ENCODE measurements at places on chromosomes 5 and 9.

- no peak for DNase-seq
Observed at GRCh38 chr9:126057121-126057825, 269.4 kb upstream of the MVB12B start.

- DNase-seq, result no peak
Observed at GRCh38 chr9:82115331-82115730, 126.8 kb downstream of the SPATA31D1 start.

GRCh38 chr5:172748341-172748843, 22.6 kb downstream of the DUSP1 start:
- no peak for DNase-seq

DNA sequence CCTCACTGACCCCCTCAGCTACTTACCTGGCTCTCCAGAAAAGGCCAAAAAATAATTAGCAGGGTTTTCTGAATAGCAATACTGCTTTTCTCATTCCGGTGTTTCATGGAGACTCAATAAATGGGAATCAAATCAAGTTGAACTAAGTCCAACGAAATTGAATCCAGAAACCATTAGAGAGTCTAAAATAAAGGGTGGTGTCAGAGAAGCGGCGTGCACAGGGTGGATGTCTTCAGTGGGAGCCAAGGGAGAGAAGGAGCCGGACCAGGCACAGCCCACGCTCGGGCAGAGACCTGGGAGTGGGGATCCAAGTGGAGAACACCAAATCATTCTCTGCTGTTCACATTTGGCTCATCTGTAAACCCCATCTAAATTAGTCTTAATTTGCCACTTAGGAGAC, 40.2 kb upstream of the WWC1 start:
- no peak for DNase-seq

- no peak for DNase-seq
Observed at GRCh38 chr5:45454114-45454513, 242.1 kb downstream of the HCN1 start.

GRCh38 chr5:35230038-35230611, at the start of gene PRLR:
Gene PRLR, minus strand, starts transcription at chr5:35230487. Its CDS starts 140,867 bp downstream, at chr5:35089620.
- no peak for DNase-seq

DNA sequence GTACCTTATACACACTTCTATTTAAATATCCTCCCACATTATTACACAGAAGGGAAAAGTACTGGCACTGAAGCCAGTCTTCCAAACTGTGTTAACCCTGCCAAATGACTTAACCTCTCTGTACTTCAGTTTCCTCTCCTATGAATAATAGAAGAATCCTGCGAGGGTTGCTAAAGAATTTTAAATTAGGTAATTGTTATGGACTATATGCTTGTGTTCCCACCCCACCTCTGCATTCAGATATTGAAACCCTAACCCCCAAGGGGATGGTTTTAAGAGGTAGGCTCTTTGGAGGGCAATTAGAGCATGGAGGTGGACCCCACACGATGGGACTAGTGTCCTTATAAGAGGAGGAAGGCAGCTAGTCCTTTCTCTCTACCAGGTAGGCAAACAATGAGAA, 72.7 kb downstream of the TTLL11 start:
- DNase-seq, result no peak

DNA sequence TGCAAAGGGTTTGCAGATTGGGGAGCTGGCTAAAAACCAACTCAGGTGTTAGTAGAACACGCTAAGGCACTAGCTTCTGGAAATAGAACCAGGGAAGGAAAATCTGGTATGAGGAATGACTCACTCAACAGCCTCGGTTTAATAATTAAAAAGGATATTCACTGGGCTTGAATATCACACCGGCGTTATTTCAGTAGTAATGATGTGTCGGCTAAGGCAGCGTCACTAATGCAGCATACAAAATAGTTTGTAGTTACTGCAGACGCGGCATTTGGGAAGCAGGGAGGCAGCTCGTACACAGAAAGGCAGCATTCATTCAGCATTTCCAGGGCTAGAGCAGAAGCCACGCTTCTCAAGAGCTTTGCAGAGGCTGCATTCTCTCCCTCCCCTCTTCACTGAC, 1.7 kb downstream of the ADRA1B start:
- DNase-seq, result no peak

DNA sequence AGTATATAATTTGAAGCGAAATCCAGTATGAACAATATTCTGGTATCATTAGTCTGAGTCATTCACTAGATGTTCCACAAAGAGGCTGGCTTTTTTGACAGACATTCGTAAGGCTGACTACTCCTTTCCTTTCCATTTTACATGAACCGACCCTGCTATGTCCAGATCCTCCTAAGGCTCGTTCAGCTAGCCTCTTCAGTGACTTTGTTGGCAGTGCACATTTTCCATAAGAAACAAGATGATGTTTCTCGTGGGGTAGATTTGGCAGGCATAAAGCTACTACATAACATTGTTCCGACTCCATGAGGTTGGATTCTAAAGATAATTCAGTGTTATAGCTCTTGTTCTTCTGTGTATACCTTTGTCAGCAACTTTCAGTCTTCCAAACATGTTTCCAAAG, 49.0 kb downstream of the ZNF462 start:
- DNase-seq, result no peak

DNA sequence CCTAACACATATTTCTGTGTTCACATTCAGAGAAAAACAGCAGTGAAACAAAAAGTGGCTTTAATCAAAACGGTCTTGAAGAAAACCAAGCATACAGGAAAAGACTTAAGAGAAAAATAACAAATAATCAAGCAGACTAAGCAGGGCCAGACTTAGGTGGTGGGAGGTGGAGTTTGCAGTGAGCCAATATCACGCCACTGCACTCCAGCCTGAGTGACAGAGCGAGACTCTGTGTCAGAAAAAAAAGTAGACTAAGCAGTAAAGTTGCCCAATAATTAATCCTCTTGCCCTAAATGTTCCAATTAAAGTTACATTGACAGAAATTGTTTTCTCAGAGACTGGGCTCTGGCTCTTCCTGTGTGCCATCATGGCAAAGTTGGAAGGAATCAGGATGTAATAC, 26.6 kb upstream of the GLDC start:
- no peak for DNase-seq

- no peak for DNase-seq
Observed at GRCh38 chr5:59360130-59360555, 533.4 kb downstream of the PDE4D start.

DNA sequence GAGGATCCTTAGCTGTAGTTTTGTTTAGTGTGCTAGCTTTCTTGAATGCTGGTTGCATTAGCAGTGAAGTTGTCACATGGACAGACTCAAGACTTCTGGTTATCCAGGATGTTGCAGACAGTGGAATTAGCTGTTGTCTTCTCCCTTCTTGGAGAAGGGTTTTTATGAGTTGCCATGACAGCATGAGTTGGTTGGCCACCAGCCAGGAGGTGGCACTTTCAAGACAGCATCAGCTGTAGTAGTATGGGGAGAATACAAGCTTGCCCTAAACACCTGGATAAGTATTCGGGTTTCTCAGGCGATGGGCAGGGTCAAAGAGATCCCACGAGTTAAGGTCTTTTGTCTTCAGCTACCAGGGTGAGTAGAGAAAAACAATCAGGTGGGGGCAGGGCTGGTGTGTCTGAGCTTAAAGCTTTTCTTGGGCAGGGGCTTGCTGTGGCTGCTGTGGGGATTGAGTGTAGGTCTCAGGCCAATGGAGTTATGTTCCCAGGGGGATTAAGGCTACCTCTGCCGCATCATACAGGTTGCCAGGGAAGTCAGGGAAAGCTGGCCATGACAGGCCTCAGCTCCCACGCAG, 7.7 kb upstream of the C5orf47 start:
- DNase-seq, result no peak

- DNase-seq, result no peak
Observed at GRCh38 chr5:2565147-2565546, 186.3 kb downstream of the IRX2 start.

- DNase-seq, result peak; percentile 93
Observed at GRCh38 chr5:108748401-108749127, 867 bp downstream of the FER start.

DNA sequence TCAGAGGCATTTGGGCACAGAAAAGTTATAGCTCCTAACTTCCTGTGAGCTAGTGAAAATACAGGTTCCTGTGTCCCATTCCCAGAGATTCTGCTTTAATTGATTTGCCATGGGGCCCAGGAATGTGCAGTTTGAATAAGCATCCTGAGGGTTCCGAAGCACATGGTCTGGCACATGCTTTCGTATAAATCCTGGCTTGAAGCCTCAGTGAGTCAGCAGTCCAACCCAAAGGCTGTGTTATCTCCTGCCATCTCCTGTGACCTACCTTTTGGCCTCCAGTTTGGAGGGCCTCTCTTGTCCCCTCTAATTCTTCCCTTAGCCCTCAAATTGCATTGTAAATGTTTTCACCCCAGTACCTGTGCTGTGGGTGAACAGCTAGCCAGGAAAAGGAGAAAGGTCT, 183.8 kb downstream of the NR3C1 start:
- DNase-seq, result no peak

GRCh38 chr9:35842020-35842745, 13.2 kb downstream of the TMEM8B start:
- DNase-seq, result no peak

GRCh38 chr9:121609822-121610637, 41.4 kb upstream of the DAB2IP start:
- no peak for DNase-seq

GRCh38 chr9:2621722-2622460, at the start of gene VLDLR:
Gene VLDLR, plus strand, starts transcription at chr9:2621787. Its CDS starts 403 bp downstream, at chr9:2622190.
- DNase-seq, result no peak

DNA sequence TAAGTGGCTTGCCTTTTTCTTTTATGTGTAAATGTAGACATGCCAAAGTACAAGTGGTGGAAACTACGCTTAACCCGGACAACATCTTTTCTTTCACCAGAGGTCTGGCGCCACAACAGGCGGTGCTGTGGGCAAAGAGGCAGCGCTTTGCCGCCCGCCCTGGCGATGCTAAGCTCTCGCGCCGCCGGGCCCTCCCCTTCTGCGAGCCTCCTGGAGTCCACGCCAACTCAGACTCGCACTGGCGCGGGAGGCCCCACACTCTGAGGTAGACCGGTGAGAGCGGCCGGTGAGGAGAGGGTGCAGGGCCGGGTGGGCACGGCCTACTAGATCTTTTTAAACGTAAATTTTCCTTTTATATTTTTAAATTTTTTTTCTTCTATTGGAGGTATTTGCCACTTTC, 2253.1 kb upstream of the C9orf72 start:
- no peak for DNase-seq

DNA sequence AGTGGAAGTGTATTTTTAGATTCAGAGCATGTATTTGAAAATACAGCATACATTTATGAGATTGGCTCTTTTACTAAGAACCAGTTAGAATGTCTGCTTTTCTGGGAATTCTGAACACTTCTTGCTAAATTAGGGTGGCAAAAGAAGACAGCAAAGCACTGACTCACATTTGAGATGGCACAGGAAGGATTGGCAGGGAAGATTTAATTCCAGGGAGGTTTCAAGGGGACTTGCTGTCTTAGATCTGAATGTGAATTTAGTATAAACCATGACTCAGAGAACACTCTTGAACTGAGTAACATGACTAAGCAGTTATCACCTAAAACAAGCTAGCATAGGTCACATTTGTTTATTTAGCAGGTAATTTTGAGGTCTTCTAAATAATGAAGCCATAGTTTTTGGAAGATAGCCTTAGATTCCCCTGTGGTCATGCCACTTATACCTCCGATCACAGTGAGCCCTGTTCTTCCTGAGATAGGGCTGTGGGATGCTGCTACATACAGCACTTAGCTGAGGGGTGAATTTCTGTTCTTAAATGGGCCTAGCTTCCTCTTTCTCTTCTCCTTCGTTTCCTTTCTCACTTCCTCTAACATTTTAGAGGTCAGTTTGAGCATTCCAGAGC, 173.8 kb downstream of the PCSK1 start:
- DNase-seq, result no peak

DNA sequence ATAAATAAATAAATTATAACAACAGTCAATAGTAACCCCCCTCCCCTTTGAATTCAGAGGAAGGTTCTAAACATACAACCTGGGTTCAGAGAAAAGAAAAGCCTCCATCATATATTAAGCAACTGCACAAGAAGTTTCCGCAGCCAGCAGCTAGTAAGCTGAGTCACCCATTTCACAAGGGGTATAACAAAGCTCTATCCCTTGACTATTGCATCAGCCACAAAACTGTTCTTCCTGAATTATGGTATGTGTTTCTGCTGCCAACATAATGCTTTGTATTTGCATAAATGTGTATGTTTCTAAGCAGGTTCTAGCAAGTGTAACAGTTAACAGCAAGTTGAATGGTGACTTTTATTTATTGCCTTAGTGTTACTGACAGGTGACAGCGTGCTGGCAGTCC, 6.8 kb upstream of the CEP120 start:
- DNase-seq, result no peak

DNA sequence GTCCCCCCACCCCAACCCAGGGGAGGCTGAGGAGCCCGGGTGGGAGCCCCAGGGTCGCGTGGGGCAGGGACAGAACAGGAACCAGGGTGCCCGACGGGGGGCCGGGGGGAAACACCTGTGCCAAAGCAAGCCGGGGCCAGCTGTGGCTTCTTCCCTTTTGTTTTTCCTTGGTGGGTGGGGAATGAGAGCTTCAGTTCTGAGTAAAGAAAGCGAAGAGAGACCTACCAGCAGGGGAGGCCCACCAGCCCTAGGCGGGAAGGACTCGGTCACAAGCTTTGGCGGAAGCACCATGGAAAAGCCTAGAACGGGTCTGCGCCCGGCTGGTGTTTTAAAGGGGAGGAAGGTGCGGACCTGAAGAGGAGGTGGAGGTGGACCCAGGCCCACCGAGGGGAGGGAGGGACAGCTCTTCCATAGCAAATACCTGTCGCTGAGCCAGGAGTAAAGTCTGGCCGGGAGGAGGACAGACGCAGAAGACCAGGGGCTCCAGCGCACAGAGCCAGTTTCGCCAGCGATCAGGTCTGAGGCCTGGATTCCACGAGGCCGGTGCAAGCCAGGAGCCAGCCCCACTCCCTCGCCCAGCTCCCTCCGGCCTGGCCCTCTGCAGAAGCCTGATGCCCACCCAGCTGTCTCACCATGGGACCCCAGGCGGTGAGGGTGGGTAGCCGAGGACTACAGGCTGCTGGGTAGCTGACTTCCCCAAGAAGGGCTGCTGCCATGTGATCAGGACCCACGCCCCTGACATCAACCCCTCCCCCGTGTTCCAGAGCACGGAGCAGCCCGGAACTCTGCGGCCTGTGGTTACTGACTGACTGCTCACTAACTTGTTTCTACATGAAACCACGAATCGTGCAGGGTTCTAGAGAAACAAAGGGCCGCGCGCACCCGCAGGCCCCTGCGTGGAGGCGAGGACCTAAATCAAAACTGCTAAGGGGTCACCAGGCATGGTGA, 849 bp upstream of the MGAT1 start:
- peak; percentile 74 for DNase-seq

GRCh38 chr9:99197987-99198386, 23.8 kb downstream of the ALG2 start:
- no peak for DNase-seq

DNA sequence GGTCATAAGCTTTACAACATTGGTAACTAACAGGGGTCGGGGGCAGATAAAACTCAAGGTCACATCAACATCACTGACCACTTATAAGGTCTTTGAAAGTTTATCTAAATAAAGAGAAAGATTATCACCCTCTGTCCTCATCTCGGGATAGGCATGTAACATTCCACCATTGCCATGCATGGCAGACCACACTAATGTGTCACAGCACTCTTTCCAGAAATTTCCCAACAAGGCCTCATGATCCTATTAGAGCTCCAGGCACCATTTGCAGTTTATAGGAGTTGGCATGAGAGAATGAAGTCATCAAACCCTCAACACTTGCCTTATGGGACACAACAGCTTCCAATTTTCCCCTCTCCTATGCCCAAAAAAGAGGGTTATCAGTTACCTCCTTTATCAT, 31.9 kb upstream of the ZNF622 start:
- DNase-seq, result no peak

Data from activated T-cell treated with anti-CD3 and anti-CD28 coated beads for 1 hour (primary cell).